ENCODE measurements at places on chromosomes 13 and 19.

GRCh38 chr19:32130332-32130731 is 215.1 kb upstream of the ZNF507 start:
- DNase-seq: no peak

- no peak for DNase-seq
These were observed 100.7 kb upstream of the FNDC3A start for GRCh38 chr13:48875047-48875446.

DNA sequence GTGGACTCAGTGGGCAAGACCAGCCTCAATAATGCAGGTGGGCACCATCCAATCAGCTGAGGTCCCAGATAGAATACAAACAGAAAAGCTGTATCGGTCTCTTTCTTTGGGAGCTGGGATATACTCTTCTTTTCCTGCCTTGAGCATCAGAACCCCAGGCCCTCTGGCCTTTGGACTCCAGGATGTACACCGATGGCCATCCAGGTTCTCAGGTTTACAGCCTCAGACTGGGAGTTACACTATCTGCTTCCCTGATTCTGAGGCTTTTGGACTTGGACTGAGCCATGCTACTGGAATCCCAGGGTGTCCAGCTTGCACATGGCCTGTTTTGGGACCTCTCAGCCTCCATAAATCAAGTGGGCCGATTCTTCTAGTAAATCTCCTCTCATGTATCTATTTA is 27.6 kb upstream of the USP12 start:
- DNase-seq: no peak

DNA sequence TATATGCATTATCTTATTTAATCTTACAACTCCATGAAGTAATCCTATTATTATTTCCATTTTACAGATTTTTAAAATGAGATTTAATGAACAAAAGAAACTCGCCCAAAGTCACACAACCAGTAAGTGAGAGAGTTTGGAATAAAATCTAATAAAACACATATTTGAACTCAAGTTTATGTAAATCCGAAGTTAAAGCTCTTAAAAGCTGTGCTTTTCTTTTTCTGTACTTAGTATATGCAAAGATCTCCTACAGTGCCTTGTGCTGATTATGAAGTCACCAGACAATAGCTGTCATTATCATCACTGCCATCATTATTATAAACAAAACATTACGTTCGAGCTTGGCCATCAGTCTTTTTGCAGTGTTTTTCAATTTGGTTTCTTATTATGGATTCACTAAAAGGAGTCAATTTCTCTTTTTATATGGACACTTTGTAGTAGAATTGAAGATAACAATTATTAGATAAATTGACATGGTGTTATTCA is 29.7 kb upstream of the ENOX1 start:
- no peak for DNase-seq

GRCh38 chr19:2060884-2061494 is 9.9 kb upstream of the MKNK2 start:
- DNase-seq: no peak

GRCh38 chr13:44212633-44213396 is 160.8 kb upstream of the SERP2 start:
- no peak for DNase-seq

DNA sequence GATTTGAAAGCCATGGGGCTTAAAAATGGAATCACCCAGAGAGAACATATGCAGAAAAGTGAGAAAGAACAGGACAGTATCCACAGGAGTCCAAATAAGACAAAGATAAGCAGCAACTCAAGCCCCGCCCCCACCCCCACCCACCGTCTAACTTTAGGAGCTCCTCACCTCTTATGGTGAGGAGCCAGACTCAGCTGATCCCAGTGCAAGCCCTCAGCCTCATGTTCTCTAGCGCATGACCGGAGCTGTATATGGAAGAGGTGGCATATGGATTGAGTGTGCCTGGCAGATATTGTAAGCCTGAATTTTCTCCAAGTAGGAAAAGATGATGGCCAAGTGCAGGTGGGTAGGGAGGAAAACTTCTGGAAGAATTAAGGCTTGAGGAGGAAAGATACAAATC is 36.4 kb upstream of the DCT start:
- DNase-seq: no peak

All from stimulated activated CD4-positive, alpha-beta T cell treated with anti-CD3 and anti-CD28 coated beads, Interleukin-15, amount 100 ng/mL, for 1 hour (primary cell).